ENCODE measurements at places on chromosomes 12 and 14.
A peak's percentile ranks its signal among the peaks of the same experiment; 100 is the strongest.

DNA sequence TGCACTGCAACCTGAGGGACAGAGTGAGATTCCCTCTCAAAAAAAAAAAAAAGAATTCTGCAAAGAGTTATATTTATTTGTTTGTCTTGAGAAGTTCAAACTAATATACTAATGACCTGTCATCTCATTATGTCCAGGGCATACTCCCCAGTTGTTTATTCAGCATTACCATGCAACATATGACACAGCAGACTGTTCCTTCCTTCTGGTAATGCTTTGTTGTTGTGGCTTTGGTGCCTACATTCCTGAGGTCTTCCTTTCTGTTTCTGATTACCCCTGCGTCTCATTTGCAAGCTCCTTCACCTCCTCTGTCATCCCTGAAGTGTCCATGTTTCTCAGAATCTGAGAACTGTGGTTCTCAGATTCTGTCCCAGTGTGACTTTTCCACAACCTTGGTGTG is 55.3 kb downstream of the DERA start:
- no peak for DNase-seq

DNA sequence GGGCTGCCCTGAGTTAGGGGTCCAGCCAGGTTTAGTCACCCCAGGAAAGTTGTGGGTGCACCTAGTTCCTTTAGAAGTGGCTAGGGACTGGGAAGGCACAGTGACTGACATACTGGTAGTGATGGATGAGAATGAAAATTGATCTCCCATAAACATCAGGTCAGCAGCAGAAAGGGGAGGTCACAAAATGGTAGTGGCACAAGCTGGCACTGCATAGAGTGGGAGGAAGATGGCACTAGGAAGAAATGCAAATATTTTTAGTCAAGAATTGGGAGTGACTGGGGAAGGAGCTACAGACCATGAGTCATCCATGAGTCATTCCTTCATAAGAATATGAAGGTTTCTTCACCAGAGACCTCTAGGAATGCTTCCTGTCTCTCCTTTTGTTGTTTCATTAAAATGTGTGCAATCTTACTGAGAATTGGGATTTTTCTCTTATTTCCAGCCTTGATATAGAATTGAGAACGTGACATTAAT is 198.3 kb upstream of the AMIGO2 start:
- no peak for DNase-seq

DNA sequence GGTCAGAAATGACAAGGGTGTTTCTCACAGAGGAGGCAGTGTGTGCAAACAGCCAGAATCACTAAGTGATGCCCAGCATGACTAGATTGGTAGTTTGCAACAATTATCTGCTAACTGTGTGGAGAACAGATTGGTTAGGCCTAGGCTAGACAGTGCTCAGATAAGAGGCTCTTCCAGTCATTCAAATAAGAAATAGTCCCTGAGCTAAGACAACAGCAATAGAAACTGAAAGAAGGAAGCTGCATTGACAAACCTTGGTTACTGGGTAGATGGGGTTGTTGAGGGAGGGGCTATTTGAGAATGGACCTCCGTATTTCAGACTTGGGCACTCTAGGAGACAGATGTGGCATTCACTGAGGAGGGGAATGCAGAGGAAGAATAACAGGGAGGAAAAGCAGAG is 255.0 kb upstream of the NPAS3 start:
- no peak for DNase-seq

GRCh38 chr14:67018720-67019119 is 170.5 kb upstream of the GARIN2 start:
- no peak for DNase-seq

- no peak for DNase-seq
These were observed 93.8 kb downstream of the PTPRB start for GRCh38 chr12:70543444-70543843.

- no peak for DNase-seq
These were observed 1165.1 kb upstream of the USP15 start for GRCh38 chr12:61095111-61095510.

GRCh38 chr12:75239987-75240386 is 30.3 kb upstream of the KCNC2 start:
- DNase-seq: no peak

GRCh38 chr14:73457041-73457923 is 1.1 kb downstream of the NUMB start:
- no peak for DNase-seq

GRCh38 chr14:55851301-55851700 is 266.9 kb upstream of the PELI2 start:
- no peak for DNase-seq

- no peak for DNase-seq
These were observed at the start of gene FLRT2 for GRCh38 chr14:85529803-85530574. Gene FLRT2, plus strand, starts transcription at chr14:85530144. Its CDS starts 91,371 bp downstream, at chr14:85621515.

GRCh38 chr12:66418908-66419307 is 116.6 kb downstream of the HELB start:
- no peak for DNase-seq

- no peak for DNase-seq
These were observed 44.4 kb downstream of the ARHGAP5 start for GRCh38 chr14:32121536-32121935.

DNA sequence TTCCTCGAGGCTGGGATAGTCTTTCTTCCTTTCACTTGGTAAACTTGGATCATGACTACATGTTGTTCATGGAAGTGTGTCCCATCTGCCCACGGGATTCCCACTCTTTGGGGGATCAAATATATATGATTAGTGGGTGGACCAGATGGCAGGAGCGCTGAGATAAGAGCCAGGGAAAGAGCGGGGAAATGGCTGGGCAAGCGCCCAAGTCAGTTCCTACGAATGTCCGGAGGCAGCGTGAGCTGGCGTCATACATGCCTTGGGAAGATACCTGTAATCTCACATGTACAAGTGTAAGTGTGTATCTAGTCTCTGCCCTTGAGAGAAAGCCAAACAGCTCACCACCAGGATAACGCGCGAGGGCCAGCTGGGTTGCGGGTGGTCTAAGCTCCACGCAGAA is 62.3 kb downstream of the FZD10 start:
- no peak for DNase-seq

- DNase-seq: no peak
These were observed 15.5 kb downstream of the KIF21A start for GRCh38 chr12:39427360-39427808.

GRCh38 chr14:105943973-105944602 is 417.7 kb downstream of the TMEM121 start:
- no peak for DNase-seq

GRCh38 chr12:105221583-105222283 is 14.2 kb downstream of the APPL2 start:
- no peak for DNase-seq

DNA sequence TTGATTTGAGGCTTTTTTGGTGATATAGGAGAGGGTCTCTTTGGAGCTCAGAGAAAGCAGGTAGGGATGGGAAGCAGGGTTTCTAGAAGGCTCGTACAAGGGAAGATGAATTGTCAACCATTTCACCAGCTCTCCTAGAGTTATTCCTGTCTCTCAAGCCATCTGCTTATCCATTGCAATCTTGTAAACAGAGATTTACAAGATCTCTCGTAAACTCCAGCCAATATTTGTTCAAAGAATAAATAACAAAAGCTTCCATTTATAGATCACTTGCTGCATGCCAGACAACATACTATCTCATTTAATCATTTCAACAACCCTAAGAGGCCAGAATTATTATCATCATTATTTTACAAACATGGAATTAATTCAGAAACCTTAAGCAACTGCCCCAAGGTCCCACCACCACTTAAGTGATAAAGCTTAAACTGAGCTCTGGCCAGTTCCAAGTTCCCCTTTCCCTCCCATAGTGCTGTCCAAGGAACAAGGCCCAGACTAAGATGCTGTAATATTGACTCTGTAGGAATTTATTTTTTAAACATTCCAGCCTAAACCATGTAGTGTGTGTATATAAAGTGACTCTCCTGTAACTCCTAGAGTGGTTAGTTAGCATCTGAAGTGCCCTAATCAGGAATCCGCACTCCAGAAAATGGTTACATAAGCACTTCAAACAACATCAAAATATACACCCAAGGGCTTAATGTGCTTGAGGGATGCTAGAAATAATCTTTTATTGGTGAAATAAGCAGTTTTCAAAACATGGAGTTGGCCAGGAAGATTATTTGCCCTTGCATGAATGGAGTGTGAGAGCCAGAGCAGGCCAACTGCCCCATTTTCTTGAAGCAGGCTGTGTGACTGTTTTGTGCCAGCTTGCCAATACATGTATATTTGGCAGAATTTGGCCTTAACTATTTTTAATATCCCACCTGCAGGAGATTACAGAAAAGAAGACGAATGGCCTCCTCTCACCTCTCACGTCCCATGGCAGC is 2.8 kb upstream of the PLEKHH1 start:
- DNase-seq: no peak

DNA sequence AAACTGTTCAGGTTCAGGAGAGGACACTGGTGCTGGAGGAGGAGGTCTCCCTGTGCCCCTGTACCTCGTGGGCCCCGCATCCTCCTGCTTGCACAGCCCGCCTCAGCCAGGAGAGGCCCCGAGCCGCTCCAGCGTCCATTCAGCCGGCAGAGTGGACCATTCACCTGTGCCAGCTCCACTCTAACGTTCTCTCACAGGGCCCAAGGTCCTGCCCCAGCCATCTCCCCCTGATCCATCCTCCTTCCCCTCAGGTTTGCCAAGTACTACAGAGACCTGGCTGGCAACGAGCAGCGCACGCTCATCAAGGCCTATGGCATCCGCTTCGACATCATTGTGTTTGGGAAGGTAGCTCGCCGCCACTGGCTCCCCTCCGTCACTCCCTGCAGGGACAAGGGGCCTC is 22.2 kb downstream of the P2RX4 start:
- DNase-seq: no peak

DNA sequence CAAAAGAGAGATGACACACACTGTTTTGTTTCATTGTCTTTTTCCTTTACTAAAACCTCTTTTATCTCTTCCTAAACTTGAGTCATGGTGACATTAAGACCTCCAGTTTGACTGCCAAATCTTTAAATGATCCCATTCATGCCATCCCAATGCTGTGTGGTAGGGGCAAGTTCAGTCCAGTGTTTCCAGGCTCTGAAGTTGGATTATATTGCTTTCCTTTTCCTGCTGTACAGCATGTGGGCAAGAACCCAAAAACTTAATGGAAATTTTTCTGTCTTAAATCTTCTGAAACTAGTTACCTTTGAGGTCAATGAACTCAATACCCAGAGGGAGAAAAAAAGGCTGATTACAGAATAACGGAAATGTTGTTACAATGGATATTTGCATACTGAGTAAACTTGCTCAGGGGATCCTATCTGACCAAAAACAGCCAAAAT is 187.1 kb upstream of the FAR2 start:
- no peak for DNase-seq

GRCh38 chr12:68939505-68939904 is 6.5 kb upstream of the CPM start:
- no peak for DNase-seq

DNA sequence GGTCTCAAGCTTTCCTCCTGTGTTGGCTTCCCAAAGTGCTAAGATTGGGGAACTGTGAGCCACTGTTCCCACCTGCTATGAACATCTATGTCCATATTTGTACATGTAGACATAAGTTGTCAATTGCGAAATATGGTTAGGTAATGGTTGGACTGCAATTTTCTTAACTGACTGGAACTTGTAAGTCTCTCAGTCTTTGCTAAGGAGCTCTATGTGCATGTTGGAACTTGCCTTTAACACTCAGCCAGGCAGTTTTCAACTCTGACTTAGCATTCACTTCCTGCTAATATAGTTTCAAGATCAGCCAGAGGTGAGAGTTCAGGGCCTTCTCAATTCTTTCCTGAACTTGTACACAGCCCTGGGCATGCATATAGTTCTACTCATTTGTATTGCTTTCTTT is 44.5 kb upstream of the EEA1 start:
- peak; percentile 17 for DNase-seq

DNA sequence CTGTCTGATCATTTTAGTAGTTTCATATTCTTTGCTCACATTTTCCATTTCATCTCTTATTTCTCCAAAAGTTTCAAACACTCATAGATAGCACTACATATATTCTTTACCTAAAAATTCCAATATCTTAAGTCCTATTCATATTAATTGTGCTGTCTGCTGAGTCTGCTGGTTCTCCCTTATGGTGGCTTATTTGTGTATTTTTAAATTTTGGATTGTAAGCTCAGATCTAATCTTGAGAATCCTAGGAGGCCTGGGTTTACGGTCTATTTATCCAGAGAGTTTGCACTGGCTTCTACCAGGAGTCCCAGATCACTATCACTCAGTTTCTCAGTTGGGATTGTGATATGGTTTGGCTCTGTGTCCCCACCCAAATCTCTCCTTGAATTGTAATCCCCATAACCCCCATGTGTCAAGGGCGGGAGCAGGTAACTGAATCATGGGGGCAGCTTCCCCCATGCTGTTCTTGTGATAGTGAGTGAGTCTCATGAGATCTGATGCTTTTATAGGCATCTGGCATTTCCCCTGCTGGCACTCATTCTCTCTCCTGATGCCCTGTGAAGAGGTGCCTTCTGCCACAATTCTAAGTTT is 10.2 kb downstream of the NT5DC3 start:
- DNase-seq: no peak

DNA sequence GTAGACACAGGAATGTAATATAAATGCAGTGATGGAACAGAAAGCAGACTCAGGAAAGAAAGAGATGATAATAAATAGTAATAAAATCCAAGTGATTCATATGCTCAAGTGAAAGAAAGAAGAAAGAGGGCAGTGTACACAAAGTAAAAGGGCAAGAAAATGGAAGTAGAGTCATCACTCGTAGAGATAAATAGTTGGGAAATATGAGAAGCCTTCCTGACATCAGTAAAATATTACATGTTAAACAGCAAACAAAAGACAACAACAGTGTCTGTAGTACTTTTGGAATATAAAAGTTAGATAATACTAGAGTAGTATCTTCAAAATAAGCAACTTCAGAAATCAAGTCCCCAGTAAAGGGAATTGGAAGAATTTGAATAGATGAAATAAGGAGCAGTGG is 412.3 kb downstream of the RAD51B start:
- DNase-seq: no peak

DNA sequence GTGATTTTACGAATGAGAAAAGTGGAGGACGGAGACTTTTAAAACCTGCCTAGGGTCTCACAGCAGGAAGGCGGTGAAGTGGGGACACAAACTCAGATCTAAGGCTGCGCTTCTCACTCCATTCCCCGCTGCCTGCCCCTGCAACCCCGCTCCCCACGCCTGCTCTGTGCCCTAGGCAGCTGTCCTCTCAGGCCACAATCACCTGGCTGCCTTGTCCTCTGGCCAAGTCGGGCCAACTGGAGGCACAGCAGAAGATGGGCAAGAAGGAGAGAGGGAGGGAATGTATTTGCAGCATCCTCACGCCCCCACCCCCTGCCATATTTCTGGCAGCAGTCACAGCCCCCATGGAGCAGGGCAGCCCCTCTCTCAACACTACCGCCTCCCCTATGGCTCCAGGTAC is 94.9 kb downstream of the CHGA start:
- no peak for DNase-seq

GRCh38 chr14:77198561-77198960 is 17.0 kb downstream of the TMEM63C start:
- no peak for DNase-seq

Data from GM12892 (cell line).